ENCODE measurements at places on chromosomes 12 and 14.

GRCh38 chr14:51859131-51859530 is 1.3 kb upstream of the GNG2 start:
- no peak for DNase-seq

- no peak for DNase-seq
Measured at GRCh38 chr14:95419569-95419968, 96.9 kb downstream of the SYNE3 start.

DNA sequence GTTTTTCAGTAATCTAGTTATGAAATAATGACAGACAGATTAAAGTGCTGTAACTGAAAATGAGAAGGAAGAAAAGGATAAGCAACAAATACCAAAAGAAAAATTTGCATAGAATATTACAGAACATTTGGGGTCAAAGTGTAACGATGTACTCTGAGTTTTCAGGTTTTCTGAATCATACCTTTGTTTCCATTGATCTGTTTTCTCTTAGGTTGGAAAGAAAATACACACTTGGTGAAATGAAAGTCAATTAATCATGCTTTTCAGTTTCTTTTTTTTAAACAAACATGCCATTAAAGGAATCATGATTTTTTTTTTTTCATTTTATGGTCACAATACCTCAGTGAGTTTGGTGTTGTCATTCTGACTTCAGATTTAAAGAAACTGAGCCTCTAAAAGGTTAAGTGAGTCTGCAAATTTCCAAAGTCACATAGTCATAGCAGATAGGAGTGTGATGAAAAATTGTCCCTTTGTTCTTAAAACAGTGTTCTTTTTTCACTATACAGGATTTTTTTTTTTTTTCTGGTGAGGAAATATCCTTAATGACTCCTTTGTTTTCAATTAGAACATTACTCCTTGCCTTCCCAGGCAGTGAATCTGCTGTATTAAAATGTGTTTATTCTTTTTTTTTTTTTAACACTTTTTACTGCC is 35.9 kb upstream of the PZP start:
- DNase-seq = no peak

DNA sequence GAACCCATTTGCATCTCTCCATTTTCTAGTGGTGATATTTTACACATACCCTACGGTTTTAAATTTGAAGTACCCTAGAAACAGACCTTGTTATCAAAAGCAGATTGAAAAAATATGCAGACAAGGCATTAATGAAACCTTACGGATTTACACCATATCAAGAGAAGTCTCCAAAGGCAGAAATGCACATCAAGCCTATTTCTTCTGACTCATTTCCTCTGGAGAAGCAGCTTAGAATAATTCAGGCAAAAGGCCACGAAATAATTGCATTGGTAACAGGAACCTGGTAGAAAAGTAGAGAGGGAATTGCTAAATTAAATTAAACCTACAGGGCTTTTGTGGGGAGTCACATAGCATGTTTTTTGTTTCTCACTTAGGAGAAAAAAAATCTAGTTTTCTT is 34.7 kb downstream of the KICS2 start:
- DNase-seq = peak; percentile 66

GRCh38 chr12:67450441-67450840 is 181.3 kb downstream of the CAND1 start:
- no peak for DNase-seq

DNA sequence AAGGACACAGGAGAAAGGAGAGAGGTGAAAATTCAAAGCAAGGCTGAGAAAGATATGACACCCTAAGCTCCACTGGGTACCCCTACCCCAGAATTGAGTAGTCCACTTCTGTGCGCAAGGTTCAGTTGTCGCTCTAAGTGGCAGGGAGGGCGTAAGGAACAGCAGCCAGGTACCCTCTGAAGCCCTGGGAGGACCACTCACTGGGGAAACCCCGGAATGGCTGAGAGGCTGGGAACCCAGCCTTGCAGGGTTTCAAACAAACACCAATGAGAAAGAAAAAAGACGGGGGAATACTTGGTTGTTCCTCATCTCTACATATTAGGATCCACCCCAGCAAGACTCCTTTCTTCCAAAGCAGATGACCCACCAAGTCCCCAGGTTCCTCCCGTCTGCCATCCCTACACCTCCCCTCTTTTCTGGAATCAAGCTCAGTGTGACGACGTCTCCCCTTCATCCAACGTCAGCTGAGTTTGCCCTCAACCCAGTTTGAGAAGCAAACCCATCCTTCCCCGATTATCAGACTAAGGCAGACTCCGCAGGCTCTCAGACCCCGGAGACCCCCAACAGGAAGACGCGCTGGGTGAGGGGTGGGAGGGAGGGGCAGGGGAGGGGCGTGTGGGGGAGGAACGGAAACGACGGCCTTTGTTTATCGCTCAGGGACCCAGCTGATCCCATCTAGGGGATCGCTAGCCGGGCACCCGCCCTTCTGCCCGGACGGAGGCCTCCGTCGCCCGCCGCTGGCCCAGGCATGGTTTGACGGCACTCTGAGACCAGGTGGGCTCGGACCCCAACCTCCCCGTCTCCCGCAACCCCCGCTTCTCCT is 795 bp downstream of the LMBR1L start:
- DNase-seq = no peak

- DNase-seq = no peak
Measured at GRCh38 chr14:77011245-77011644, 17.3 kb downstream of the IRF2BPL start.

- no peak for DNase-seq
Measured at GRCh38 chr12:27896419-27896990, 76.0 kb downstream of the PTHLH start.

GRCh38 chr14:104805941-104806624 is 5.2 kb downstream of the ZBTB42 start:
- DNase-seq = no peak

GRCh38 chr12:89857652-89858274 is 149.1 kb upstream of the ATP2B1 start:
- no peak for DNase-seq

DNA sequence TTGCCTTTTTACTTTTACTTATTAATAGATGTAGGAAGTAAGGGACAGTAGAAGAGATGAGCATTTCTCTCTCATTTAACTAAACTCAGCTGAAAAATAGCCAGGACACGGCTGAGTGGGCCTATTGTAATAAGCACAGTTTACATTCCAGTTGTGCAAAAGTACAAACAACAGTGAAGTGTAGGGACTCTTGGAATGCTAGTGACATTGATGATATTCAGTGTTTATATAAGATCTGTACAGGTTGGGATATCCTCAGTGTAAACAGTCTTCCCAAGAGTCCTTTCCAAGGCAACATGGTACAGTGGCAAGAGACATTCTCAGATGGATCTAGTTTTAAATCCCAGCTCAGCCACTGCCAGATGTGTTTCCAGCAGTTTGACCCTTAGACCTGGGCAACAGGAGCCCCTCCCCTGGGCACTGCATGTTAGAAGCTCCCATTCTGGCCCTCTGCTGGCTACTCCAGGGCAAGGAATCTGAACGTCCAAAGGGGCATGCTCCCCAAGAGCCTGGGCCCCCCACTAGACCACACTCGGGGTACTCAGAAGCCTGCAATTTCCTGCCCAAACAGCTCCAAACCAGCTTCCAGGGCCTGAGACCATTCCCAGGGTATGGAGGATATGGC is 55.3 kb downstream of the STAB2 start:
- no peak for DNase-seq

DNA sequence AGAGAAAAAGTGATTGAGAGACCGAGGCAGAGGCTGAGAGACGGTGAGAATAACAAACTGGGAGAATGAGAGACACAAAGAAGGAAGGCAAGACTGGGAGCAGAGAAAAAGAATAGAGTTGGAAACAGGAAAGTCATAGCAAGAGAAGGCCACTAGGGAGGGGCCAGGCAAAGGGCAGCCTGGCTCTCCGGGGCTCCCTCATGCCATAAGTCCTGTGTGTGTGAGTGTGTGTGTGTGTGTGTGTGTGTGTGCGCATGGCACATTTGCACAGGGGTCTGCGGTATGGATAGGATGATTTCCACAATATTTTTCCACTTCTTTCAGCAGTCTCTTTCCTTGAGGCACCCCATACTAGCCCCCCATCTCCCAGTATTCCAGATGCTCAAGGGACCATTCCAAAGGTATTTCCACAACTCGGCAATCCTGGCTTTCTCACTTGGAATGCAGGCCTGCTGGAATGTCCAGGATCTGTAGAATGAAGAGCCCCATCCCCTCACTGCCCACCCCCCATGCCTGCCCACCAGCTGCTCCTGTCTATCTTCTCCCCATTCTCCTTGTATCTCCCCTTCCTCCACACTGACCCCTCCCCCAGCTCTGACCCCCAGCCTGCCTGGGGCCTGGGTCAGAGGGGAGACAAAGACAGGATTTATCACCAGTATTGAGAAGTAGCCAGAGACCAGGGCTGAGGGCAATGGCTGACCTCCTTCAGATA is 9.0 kb downstream of the GPR84 start:
- no peak for DNase-seq

- DNase-seq = no peak
Measured at GRCh38 chr12:77042833-77043232, 22.5 kb downstream of the E2F7 start.

- DNase-seq = peak; percentile 46
Measured at GRCh38 chr14:70808416-70809224, 693 bp downstream of the MAP3K9 start.

DNA sequence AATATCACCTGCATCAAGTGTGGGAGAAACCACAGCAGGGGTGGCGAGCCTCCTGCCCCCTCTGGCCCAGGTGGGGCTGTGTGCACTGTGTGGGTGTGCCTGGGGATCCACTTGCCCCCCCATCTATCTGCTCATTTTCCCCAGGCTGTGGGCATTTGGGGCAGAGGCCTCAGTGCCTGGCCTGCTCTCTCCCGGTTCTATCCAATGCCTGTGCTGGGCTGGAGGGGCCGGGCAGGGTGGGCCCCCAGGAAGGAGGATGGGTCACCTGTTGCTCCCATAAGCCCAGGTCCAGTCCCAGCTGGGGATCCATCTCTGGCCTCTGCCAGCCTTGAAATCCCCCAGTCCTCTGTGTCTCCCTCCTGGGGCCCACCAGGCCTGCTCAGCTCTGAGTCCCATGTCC is 105.6 kb downstream of the TMEM121 start:
- no peak for DNase-seq

DNA sequence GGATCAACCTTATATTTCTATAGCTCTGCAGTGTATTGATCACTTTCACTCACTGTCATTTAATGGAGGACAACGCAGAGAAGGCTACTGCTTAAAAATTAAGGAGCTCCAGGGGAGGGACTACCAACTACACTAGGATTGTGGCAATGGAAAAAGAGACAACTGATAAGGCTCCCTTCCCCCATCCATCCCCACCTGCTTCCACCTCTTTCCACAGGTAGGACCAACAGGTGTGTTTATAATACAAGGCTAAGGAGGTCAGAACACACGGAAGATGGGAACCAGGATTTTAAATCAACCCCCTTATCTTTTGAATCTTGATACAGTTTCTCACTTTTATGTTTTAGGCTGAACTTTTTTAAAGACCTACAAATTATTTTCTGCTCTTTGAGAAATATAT is 90.8 kb downstream of the STAB2 start:
- no peak for DNase-seq

DNA sequence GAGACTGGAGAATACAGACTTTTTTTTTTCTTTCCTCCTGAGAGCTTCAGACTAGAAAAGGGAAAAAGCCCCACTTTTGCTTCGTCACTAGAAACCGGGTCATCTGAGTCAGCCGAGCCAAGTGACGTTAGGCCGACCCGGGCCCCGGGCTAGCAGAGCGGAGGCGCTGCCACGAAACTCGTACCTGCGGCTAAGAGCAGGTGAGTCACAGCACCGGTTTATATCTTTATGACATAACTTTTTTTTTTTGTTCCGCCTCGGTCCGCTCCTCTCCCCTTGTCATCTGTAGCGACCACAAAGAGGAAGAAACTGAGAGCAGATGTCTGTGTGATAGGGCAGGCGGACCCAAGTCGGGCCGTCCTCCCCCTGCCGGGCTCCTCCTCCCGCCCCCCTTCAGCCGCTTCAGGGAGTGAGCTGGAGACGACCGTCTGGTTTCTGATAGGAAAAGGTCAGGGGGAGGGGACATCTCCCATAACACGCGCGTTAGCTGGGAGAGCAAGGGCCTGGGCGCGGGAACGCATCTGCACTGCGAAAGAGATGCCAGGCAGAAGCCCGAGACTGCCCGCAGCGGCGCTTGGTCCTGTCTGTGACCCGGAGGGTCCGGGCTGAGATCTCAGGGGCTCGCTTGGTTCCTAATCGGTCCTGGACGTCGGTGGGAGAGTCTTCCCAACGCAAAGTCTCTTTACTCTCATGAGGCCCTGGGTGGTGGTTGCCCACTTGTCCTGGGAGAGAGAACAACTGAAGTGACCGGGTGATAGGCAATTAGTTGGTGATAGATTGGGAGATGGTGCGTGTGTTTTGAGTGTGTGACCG is 586 bp downstream of the TTC6 start:
- peak; percentile 85 for DNase-seq

DNA sequence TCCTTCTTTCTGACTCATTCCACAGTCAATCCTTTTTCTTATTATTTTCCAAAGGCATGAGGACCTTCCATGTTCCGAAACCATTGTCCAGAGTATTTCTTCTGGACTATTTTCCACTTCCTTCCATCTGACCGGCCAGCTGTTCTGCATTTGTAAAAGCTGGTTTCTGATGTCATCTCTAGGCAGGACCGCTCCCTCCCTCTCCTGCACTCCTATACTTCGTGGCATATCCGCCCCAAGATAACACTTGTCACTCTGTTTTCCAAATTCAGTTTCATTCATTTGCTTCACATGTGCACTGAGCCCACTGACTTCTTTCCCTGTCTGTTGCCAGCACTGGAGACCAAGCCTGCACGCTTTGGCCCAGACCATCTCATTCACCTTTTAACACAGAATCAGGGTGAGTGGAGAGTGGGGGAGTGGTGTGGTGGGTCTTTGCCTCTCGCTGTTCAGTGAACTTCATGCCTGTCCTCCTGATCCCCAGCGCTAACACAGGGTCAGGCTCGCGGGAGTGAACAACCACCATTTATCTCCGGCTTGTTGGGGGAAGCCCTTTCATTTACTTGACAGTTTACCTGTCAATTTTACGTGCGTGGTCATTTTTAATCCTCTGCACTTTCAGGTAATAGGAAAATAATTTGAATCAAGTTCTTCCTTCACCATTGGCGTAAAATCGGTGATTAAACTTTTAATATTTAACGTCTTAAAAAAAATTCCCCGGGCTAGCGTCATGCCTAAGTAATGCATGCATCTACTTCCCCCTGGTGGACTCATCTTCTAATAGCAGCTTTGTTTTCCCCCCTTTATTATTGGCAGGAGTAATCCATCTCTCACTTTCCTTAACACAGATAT is 52.5 kb downstream of the C12orf75 start:
- DNase-seq = peak; percentile 91

GRCh38 chr12:16955083-16955657 is 349.2 kb upstream of the LMO3 start:
- DNase-seq = peak; percentile 86

- no peak for DNase-seq
Measured at GRCh38 chr14:106538201-106538600, 1011.8 kb downstream of the TMEM121 start.

- DNase-seq = no peak
Measured at GRCh38 chr12:94731733-94732360, 81.5 kb upstream of the TMCC3 start.

GRCh38 chr12:93702707-93703315 is 25.6 kb downstream of the CRADD start:
- no peak for DNase-seq

DNA sequence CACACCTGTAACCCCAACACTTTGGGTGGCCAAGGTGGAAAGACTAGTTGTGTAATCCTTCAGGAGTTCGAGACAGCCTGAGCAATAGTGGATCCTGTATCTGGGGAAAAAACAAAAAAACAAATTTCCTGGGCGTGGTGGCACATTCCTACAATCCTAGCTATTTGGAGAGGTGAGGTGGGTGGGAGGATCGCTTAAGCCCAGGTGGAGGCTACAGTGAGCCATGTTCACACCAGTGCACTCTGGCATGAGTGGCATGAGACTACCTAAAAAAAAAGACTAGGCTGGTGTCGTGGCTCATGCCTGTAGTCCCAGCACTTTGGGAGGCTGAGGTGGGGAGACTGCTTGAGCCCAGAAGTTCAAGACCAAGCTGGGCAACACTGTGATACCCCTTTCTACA is 17.2 kb downstream of the PTGES3 start:
- DNase-seq = no peak
